ENCODE measurements at places on chromosomes 2 and 18.

DNA sequence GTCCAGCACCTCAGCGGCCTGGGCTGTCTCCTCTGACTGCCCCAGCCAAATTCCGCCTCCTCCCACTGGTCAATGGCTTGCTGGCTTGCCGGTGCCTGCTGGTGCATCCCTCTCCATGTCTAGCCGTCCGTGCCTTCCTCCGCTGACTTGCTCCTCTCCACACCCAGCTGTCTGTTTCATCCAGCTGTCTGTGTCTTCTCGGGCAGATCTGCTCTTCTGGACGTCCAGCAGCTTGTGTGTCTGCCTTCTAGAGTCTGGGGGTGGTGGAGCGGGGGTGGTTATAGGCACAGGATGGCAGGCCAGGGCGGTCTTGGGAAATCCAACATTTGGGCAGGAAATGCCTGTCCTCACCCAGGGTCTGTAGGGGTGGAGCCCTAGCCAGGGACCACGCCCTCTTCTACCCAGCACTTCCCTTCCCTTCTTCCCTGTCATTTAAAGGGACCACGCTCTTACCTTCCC is 369.2 kb downstream of the GALNT13 start:
- no peak for DNase-seq

DNA sequence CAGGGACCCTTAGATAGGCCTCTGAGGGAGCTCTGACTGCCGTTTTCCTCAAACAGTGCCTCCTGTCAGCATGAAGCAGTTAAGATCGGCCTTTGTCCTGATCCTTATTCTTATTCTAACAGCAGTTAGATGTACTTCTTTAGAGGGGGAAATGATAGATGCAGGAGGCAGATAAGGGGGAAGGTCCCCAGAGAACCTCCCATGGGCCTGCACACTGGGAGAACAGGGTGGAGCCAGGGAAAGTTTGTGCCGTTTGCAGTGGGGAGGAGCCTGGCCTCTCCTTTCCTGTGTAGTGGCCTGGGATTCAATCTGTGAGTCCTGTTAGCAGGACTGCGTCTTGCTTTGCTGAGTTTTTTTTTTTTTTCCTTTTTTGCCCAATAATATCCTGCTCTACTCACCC is 7.9 kb upstream of the INPP4A start:
- no peak for DNase-seq

DNA sequence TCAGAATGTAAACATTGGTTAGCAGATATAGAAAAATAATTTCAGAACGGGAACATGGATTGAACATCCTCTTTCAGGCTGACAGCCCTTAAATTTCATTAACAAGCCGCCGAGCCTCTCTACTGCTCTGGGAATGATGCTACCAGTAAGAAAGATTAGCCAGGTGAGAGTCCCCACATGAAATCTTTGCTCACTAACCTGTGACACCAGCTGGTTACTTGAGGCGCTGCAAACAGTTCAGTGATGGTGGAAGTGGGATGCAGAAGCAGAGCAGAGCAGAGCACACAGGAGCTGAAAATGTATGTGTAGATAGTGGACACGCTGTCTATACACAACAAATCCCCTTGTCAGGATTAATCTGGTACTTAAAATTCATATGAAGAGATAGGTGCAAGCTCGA is 721.1 kb downstream of the DPP10 start:
- no peak for DNase-seq

DNA sequence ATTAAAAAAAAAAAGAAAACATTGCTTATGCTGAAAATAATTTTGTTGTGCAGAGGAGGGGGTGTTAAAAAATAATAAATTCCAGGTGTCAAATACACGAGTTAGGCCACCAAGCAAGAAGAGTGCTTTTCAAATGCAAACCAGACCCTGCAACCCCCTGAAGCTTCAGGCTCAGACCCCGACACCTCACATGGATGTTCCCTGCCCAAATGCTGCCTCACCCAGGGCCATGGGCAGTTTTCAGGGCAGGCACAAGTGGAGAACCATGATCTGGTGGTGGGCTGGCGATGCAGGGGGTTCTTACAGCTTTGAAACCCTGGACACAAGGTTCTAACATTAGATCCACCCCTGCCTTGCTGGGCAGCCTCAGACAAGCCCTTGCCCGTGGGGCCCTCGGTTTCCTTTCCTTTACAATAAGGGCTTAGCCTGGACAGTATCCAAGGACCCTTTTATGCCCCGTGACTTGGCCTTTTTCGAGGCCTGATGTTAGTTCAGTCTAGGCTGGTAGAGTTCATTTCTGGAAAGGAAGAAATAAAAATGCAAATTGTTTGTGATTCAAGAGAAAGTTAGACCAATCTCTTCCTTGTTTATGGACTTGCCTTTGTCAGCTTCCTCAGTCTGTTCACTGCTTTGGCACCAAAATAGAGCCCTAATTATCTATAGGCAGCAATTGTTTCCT is 168.7 kb downstream of the DDX1 start:
- DNase-seq, result no peak

DNA sequence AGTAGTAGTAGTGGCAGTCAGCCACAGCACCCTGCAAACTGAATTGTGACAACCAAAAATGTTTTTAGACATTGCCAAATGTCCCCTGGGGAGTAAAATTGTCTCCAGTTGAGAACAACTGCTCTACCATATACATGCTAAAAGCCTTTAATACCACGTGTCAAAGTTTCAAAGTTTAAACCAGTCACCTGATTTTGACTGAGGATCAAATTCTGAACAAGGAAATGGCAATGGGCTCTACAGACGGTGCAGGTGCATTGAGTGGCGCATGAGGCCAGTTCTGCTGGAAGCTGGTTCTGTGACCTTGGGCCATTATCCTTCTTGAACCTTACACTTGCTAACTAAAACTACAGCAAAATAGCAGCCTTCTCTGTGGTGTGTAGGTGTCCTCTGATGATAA is 85.0 kb downstream of the LIPG start:
- no peak for DNase-seq

GRCh38 chr2:33605056-33605455 is 6.0 kb upstream of the FAM98A start:
- no peak for DNase-seq

DNA sequence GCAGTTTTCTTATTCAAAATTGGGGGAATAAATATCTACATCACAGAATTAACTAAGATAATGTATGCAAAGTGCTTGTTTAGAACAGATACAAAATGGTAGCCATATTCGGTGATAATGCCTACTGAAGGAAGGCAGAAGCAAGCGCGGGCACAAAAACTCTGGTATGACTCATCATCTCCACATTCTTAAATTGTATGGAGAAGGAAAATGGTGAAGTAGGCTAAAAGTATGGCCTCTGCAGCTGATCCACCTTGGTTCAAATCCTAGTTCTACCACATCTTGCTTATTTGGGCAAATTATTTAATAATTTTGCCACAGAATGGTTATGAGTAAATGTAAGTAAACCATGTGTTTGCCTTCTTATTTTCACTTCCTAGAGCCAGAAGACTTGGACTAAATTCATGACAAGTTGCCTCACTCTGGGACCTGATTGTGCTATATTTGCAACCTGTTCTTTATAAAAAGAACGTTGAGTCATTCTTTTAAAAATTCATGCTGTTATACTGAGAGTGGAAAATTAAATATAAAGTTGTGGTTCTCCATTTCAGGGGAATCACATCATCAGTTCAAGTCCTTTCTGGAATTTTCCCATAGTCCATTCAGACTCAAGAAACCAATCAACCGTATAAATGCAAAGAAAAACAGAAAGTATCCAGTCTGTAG is 9.0 kb upstream of the CDK15 start:
- no peak for DNase-seq

All from esophagus squamous epithelium (tissue), 5 donors.